ENCODE measurements at places on chromosomes 13 and 19. TPM values are rescaled to one million over a fixed set of nuclear protein-coding genes. Genes with fewer than 3 reads are reported as not detected.

GRCh38 chr13:111270126-111270525 lies 50.3 kb upstream of the TEX29 start:
- H3K36me3 ChIP-seq: peaks cover 67% of the 10 kb centered on the region
- H3K27me3 ChIP-seq: no peaks in the 10 kb centered on the region
- no peak overlapping the region for H3K4me3 ChIP-seq
- DNase-seq: no peak
- no peak overlapping the region for H3K27ac ChIP-seq

GRCh38 chr13:41654796-41655195 lies 197.4 kb downstream of the RGCC start:
- no peaks in the 10 kb centered on the region for H3K4me1 ChIP-seq
- peak overlapping the region; percentile 4 for H3K4me3 ChIP-seq
- peaks cover 3% of the 10 kb centered on the region for H3K36me3 ChIP-seq
- no peak overlapping the region for H3K27ac ChIP-seq
- no peak for DNase-seq
- no peaks in the 10 kb centered on the region for H3K27me3 ChIP-seq

DNA sequence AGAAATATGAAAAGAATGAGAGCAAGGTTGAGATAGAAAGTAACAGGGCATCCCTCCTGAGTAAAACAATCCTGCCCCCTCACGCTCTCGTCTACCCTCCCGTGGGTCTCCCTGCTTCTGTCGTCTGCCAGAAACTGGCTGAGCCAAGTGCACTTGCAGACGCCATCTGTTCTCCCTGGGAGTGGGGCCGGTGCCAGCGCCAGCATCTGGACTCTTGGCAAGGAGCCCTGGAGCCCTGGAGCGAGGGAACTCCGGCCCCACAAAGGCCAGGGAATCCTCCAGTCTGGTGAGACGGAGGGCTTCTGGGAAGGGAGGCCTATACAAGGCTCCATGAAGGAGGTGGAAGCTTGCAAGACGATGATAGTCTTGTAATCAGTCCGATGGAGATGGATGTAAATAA lies 2.3 kb upstream of the TMEM91 start:
- no peak overlapping the region for H3K27ac ChIP-seq
- H3K4me1 ChIP-seq: peaks cover 13% of the 10 kb centered on the region
- no peak for DNase-seq
- H3K27me3 ChIP-seq: no peaks in the 10 kb centered on the region

- no peaks in the 10 kb centered on the region for H3K27me3 ChIP-seq
- H3K4me3 ChIP-seq: no peak overlapping the region
- no peak overlapping the region for H3K27ac ChIP-seq
- DNase-seq: no peak
These were observed 8.3 kb downstream of the CAMSAP3 start for GRCh38 chr19:7603919-7604318.

- H3K27me3 ChIP-seq: no peaks in the 10 kb centered on the region
- H3K36me3 ChIP-seq: no peaks in the 10 kb centered on the region
- H3K4me1 ChIP-seq: peaks cover 16% of the 10 kb centered on the region
- DNase-seq: no peak
- no peak overlapping the region for H3K27ac ChIP-seq
These were observed 3.9 kb downstream of the FFAR1 start for GRCh38 chr19:35351411-35352176.

- no peaks in the 10 kb centered on the region for H3K27me3 ChIP-seq
- no peak for DNase-seq
- H3K4me3 ChIP-seq: no peak overlapping the region
These were observed 5.9 kb upstream of the LPAR2 start for GRCh38 chr19:19633711-19634515.

TUBB4A gene
- 1.3 TPM for total RNA-seq

- no peak overlapping the region for H3K4me3 ChIP-seq
- H3K4me1 ChIP-seq: peaks cover 6% of the 10 kb centered on the region
- no peak for DNase-seq
- H3K36me3 ChIP-seq: peaks cover 32% of the 10 kb centered on the region
These were observed 10.3 kb downstream of the DDA1 start for GRCh38 chr19:17319473-17320238.

GRCh38 chr19:10543420-10544241 lies at the start of gene ATG4D:
Gene ATG4D, plus strand, starts transcription at chr19:10543904. Its CDS starts 187 bp downstream, at chr19:10544091.
- H3K4me3 ChIP-seq: peak within 1 kb of the TSS; percentile 69
- H3K4me1 ChIP-seq: peaks cover 23% of the 10 kb centered on the region
- peaks cover 9% of the 10 kb centered on the region for H3K36me3 ChIP-seq
- peaks cover under 1% of the 10 kb centered on the region for H3K27me3 ChIP-seq

- no peaks in the 10 kb centered on the region for H3K4me1 ChIP-seq
- no peak overlapping the region for H3K27ac ChIP-seq
- H3K36me3 ChIP-seq: no peaks in the 10 kb centered on the region
These were observed 61.8 kb downstream of the ZNF723 start for GRCh38 chr19:22893855-22894270.

GRCh38 chr19:38266981-38267597 lies 2.7 kb downstream of the SPINT2 start:
- no peaks in the 10 kb centered on the region for H3K36me3 ChIP-seq
- H3K27ac ChIP-seq: no peak overlapping the region
- peaks cover 18% of the 10 kb centered on the region for H3K4me1 ChIP-seq
- H3K4me3 ChIP-seq: no peak overlapping the region
- DNase-seq: no peak

- no peak overlapping the region for H3K27ac ChIP-seq
- no peaks in the 10 kb centered on the region for H3K36me3 ChIP-seq
- H3K4me1 ChIP-seq: no peaks in the 10 kb centered on the region
- DNase-seq: no peak
- no peak overlapping the region for H3K4me3 ChIP-seq
- no peaks in the 10 kb centered on the region for H3K27me3 ChIP-seq
These were observed 802.7 kb downstream of the PCDH9 start for GRCh38 chr13:66427458-66427861.

FCHO1 gene
- 71.9 TPM for total RNA-seq

ARL11 gene
- total RNA-seq: 0.17 TPM

DNA sequence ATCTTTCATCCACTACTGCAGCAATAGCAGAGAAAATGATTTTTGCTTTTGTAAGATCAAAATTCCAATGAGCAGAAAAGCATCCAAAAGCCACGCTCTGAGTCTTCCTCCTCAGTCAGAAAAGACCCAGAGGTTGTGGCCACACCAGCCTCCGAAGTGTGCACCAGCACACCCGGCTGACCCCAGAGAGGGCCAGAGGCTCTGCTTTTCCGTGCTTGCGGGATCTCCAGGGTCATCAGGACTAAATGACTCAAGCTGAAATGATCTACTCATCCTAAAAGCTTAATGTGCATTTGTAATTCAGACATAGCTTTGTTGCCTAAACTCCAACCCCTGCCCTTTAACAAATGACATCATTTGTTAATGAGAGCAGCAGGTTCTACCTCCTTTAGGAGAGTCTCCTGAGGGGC lies 16.5 kb downstream of the RXFP2 start:
- no peaks in the 10 kb centered on the region for H3K4me1 ChIP-seq
- no peaks in the 10 kb centered on the region for H3K27me3 ChIP-seq
- DNase-seq: no peak
- H3K36me3 ChIP-seq: no peaks in the 10 kb centered on the region
- no peak overlapping the region for H3K4me3 ChIP-seq

THSD8 gene
- 2.8 TPM for total RNA-seq

SIGLEC12 gene
- not detected for total RNA-seq

DNA sequence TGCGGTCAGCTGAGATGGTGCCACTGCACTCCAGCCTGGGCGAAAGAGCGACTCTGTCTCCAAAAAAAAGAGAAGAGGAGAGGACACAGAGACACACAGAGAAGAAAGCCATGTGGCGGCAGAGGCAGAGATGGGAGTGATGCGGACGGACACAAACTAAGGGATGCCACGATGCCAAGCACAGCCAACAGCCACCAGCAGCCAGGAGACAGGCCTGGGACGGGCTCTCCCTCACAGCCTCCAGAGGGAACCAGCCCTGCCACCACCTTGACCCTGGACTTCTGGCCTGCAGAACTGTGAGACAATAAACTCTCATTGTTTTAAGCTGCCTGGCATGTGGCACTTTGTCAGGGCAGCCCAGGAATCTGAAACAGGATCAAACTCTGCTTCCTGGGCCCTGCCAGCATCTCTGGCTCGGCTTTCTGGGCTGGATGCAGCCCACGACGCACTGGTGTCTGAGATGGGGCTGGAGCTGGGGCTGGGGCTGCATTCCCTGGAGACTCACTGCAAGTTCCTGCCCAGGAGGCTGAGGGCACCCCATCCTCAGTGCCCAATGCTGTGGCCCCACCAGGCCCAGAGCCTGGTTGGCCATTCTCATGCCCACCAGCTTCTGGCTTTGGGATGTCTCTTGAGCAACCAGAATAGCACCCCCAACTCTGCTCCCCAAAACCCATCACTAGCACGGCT lies 3.0 kb downstream of the F2RL3 start:
- H3K36me3 ChIP-seq: no peaks in the 10 kb centered on the region
- no peak overlapping the region for H3K27ac ChIP-seq
- peaks cover 4% of the 10 kb centered on the region for H3K27me3 ChIP-seq
- peaks cover 21% of the 10 kb centered on the region for H3K4me1 ChIP-seq

GNG7 gene
- total RNA-seq: 1.4 TPM

DNA sequence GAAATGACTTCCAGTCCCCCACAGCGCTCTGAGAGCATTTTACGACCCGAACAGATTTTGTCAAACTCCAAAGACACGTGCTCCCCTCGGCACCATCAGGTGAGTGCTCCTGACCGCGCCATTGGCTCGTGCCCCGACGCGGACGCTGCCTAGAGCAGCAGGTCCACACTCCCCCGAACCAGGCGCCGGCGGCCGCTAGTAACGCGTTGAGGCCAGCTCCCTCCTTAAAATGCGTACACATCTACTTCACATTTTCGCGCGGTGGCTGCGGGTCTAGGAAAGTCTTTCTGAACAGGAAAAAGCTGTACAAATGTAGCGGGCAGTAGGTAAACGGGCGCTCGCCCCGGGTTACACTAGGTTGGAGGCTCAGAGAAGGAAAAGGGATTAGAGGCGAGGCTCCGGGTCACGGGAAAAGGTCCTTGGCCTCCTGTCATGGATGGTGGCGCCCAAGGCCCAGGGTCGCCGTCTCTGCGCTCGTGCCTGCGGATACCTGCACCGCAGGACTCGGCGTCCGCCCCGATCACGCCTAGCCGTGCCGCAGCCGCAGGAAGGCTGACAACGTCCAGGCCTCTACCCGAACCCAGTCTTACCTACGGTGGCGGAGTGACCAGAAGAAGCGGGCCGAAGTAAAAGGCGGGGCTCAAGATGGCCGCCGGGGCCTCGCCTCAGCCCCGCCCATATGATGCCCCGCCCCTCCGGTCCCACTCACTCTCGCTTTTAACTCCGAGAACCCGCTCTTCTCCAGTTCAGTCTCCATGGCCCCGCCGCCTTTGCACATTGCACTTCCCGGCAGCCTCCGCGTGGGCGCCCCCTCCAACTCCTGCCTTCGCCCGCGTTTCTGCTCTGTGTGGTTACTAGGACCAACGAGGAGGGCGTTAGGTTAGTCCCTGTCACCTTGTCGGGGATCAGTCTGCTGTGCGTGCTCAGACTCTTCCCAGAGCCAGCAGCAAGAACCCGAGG lies at the start of gene ESD:
TSS of gene ESD (minus strand) at position 647 of the 960 bp plus-strand sequence. CDS start 5,748 bp downstream, outside the sequence.
- peak within 1 kb of the TSS; percentile 81 for H3K4me3 ChIP-seq
- H3K27ac ChIP-seq: peak within 1 kb of the TSS; percentile 71
- peak; percentile 81 for DNase-seq
- no peaks in the 10 kb centered on the region for H3K36me3 ChIP-seq
- H3K27me3 ChIP-seq: no peaks in the 10 kb centered on the region

GRCh38 chr19:31717269-31717923 lies 368.2 kb upstream of the TSHZ3 start:
- no peaks in the 10 kb centered on the region for H3K36me3 ChIP-seq
- no peak overlapping the region for H3K4me3 ChIP-seq
- H3K27ac ChIP-seq: no peak overlapping the region
- H3K27me3 ChIP-seq: no peaks in the 10 kb centered on the region
- DNase-seq: no peak

NKPD1 gene
- 0.72 TPM for total RNA-seq

NDFIP2 gene
- total RNA-seq: 5.4 TPM

GRCh38 chr13:77698201-77699058 lies 943 bp downstream of the SLAIN1 start:
- peaks cover 39% of the 10 kb centered on the region for H3K4me1 ChIP-seq
- H3K36me3 ChIP-seq: no peaks in the 10 kb centered on the region
- no peaks in the 10 kb centered on the region for H3K27me3 ChIP-seq
- peak overlapping the region; percentile 51 for H3K27ac ChIP-seq
- peak overlapping the region; percentile 97 for H3K4me3 ChIP-seq
